Aorta (tissue), 5 donors: ENCODE measurements at places on chromosomes 2 and 18. TPM values are rescaled to one million over a fixed set of nuclear protein-coding genes. Genes with fewer than 3 reads are reported as not detected.

DNA sequence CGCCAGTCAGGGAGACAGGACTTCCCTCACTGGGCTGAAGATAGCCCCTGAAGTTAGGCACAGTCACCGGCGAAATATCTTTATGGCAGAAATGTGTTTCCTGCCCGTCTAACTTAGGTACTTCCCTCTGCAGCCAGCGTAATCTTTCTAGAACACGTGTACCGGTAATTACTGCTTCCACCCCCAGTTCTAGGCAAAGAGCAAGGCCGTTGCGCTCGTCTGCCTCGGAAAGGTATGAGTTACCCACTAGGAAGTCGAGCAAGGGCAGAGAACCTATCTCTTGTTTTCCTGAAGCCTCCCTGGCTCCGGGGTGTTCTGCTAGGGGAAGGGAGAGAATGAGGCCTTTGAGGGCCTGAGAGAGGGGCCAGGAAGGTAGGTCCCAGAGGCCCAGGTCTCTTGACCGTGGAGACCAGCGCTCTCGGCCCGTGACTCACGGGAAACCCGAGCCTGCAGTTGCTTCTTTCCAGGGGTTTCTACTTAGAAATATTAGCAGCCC is 70.0 kb downstream of the TWSG1 start:
- no peak overlapping the region for H3K4me3 ChIP-seq
- no peak overlapping the region for H3K27ac ChIP-seq
- no peaks in the 10 kb centered on the region for H3K4me1 ChIP-seq
- no peak for DNase-seq
- no peaks in the 10 kb centered on the region for H3K36me3 ChIP-seq
- no peaks in the 10 kb centered on the region for H3K27me3 ChIP-seq

GRCh38 chr2:101696272-101697123 is 1.0 kb upstream of the MAP4K4 start:
- H3K36me3 ChIP-seq, result no peaks in the 10 kb centered on the region
- no peaks in the 10 kb centered on the region for H3K27me3 ChIP-seq
- H3K4me3 ChIP-seq, result peak overlapping the region; percentile 98
- H3K4me1 ChIP-seq, result no peaks in the 10 kb centered on the region

DNA sequence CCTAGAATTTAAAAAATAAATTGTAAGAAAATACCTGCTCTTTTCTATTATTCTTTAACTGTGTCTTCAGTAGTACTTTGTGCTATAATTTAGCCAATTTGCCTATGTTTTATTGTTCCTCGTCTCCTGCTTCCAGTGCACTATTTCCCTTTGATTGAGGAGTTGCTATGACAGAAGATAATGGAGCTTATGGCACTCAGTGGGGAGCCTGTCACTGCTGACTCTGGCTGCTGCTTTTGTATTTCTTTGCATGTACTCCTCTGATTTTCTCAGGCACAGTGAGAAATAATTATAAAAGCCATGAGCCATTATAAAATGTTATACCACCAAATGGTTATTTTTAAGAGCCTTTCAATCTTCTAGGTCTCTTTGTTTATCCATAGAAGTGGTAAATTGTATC is 1310.8 kb upstream of the SLC39A10 start:
- DNase-seq, result no peak
- no peak overlapping the region for H3K4me3 ChIP-seq
- H3K27me3 ChIP-seq, result no peaks in the 10 kb centered on the region
- H3K27ac ChIP-seq, result no peak overlapping the region
- no peaks in the 10 kb centered on the region for H3K4me1 ChIP-seq

- H3K27ac ChIP-seq, result no peak overlapping the region
- H3K27me3 ChIP-seq, result no peaks in the 10 kb centered on the region
- H3K36me3 ChIP-seq, result no peaks in the 10 kb centered on the region
- H3K4me1 ChIP-seq, result no peaks in the 10 kb centered on the region
Observed at GRCh38 chr2:103809415-103809814, 1044.5 kb upstream of the POU3F3 start.

GRCh38 chr2:61090386-61090921 is 24.8 kb downstream of the SANBR start:
- no peaks in the 10 kb centered on the region for H3K4me1 ChIP-seq
- no peak overlapping the region for H3K27ac ChIP-seq
- no peaks in the 10 kb centered on the region for H3K27me3 ChIP-seq

GRCh38 chr2:7697052-7697451 is 779.8 kb downstream of the RNF144A start:
- no peak overlapping the region for H3K4me3 ChIP-seq
- H3K27me3 ChIP-seq, result no peaks in the 10 kb centered on the region
- H3K4me1 ChIP-seq, result no peaks in the 10 kb centered on the region
- no peaks in the 10 kb centered on the region for H3K36me3 ChIP-seq
- DNase-seq, result no peak

- H3K4me1 ChIP-seq, result peaks cover 4% of the 10 kb centered on the region
- H3K27me3 ChIP-seq, result no peaks in the 10 kb centered on the region
- DNase-seq, result no peak
- no peaks in the 10 kb centered on the region for H3K36me3 ChIP-seq
- H3K27ac ChIP-seq, result no peak overlapping the region
Observed at GRCh38 chr18:37161491-37161890, 332.6 kb downstream of the KIAA1328 start.

DNA sequence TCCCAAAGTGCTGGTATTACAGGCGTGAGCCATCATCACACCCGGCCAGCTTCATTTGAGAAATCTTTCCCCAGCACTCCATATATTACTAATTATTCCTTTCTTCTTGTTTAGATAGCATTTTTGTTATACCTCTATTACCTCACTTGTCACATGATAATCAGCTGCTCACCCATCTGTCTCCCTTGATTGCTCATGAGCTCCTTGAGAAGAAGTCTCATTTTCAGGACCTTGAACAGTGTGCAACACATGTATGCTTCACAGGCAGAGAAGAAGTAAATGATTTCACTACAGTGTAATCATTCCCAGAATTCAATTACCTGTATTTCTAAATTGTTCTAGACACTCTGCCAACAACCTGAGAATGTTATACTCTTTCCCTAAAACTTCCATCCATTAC is 6.2 kb downstream of the PAIP2B start:
- H3K4me1 ChIP-seq, result no peaks in the 10 kb centered on the region
- no peak overlapping the region for H3K4me3 ChIP-seq
- no peak for DNase-seq
- H3K27me3 ChIP-seq, result no peaks in the 10 kb centered on the region

DNA sequence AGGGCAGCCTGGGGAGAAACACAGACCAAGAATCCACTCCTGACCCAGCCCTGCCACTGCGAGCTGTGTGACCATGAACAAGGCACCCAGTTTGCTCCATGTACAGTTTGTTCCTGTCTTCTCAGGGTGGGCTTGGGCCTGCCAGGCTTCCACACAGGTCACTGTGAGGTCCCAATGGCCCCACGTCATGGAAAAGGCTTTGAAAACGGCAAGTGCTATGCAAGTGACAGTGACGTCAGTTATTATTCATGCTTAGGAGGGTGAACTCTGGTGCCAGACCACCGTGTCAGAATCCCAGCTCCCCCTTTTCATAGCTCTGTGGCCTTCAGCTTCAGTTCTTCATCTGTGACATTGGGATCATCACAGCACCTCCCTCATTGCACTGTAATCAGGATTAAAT is 87.1 kb downstream of the TNS1 start:
- H3K27me3 ChIP-seq, result no peaks in the 10 kb centered on the region
- DNase-seq, result no peak
- H3K27ac ChIP-seq, result peak overlapping the region; percentile 86
- no peaks in the 10 kb centered on the region for H3K36me3 ChIP-seq

DNA sequence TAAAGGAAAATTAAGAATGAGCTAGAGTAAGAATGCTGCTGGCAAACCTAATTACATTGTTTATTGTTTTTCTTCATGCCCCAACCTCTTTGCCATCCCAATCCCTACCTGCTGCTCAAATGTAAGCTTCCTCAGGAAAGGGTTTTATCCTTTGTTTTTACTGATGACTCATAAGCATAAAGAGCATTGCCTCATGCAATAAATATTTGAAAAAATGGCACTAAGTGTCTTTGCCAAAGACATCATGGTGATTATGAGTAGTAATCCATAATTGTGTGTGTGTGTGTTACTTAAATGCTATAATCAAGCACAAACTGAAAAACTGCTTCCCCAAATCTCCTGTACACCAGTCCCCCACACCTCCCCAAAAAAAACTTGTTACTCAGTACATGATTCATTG is 53.4 kb downstream of the DNER start:
- no peak overlapping the region for H3K4me3 ChIP-seq
- H3K27me3 ChIP-seq, result peaks cover under 1% of the 10 kb centered on the region
- no peak overlapping the region for H3K27ac ChIP-seq
- H3K4me1 ChIP-seq, result no peaks in the 10 kb centered on the region

- H3K27ac ChIP-seq, result no peak overlapping the region
- H3K27me3 ChIP-seq, result no peaks in the 10 kb centered on the region
Observed at GRCh38 chr2:101007415-101008345, 5.6 kb downstream of the RPL31 start.

The SERPINB3 gene
- not detected for total RNA-seq

DNA sequence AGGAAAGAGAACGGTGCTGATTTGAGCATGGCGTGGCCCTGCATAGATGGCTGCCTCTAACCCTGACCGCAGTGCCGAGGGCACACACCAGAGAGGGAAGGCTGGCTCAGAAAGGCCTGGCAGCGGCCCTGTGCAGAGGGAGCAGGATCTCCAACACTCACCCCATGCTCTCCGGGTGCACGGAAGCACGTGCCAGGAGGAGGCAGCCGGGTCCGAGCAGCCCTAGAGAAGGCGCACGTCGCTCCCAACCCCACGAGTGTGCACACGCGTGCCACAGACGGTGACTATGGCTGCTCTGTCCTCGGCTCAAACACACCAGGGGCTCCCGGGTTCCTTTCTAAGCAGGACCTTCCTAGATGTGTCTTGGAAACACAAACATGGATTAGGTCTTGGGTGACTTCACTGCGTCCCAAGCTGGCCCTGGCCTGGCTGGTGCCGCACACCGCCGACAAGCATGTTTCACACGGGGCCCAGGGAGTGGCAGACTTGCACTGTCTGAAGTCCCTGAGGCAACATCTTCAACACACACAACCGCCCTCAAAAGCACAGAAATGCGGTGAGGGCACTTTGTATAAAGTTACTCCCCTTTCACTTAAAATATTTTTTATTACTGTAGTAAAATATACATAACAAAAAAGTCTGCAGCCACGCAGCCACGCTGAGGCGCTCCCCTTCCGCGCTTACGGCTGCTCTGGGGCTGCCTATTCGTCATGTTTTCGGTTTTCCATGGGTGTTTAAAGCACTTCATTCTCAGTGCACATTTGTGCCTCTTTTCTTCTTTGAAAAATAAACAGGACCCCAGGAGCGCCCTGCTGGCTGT is 110.0 kb downstream of the ZNF516 start:
- no peaks in the 10 kb centered on the region for H3K36me3 ChIP-seq
- no peak overlapping the region for H3K4me3 ChIP-seq
- no peaks in the 10 kb centered on the region for H3K4me1 ChIP-seq
- peak; percentile 54 for DNase-seq
- no peak overlapping the region for H3K27ac ChIP-seq

GRCh38 chr18:74081966-74082741 is 65.5 kb downstream of the FBXO15 start:
- H3K36me3 ChIP-seq, result no peaks in the 10 kb centered on the region
- no peak overlapping the region for H3K4me3 ChIP-seq
- DNase-seq, result no peak
- no peak overlapping the region for H3K27ac ChIP-seq
- H3K4me1 ChIP-seq, result no peaks in the 10 kb centered on the region

- no peak overlapping the region for H3K4me3 ChIP-seq
- no peaks in the 10 kb centered on the region for H3K36me3 ChIP-seq
- DNase-seq, result no peak
- H3K4me1 ChIP-seq, result no peaks in the 10 kb centered on the region
- H3K27ac ChIP-seq, result no peak overlapping the region
Observed at GRCh38 chr18:57122936-57123510, 23.9 kb upstream of the BOD1L2 start.

- no peaks in the 10 kb centered on the region for H3K27me3 ChIP-seq
- no peak overlapping the region for H3K27ac ChIP-seq
- no peak overlapping the region for H3K4me3 ChIP-seq
- no peaks in the 10 kb centered on the region for H3K36me3 ChIP-seq
Observed at GRCh38 chr2:81206216-81206615, 901.7 kb upstream of the LRRTM1 start.

DNA sequence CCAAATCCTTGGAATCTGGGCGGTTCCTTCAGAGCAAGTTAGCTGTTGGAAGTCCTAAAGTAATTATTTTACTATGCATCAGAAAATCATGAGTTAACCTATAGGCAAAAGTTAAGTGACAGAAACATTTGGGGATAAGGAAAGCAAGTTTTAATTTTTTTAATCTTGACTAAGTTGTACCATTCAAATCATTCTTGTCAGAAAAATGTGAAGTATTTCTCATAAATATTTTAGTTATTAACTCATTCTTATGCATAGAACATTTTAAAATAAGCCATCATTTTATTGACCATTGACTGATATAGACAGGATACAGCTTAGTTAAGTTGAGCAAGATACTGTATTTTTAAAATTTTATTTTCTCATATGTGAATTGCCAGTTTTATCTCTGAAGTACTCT is 98.2 kb upstream of the FOSL2 start:
- no peaks in the 10 kb centered on the region for H3K36me3 ChIP-seq
- no peaks in the 10 kb centered on the region for H3K4me1 ChIP-seq
- no peak overlapping the region for H3K4me3 ChIP-seq
- no peak overlapping the region for H3K27ac ChIP-seq
- no peaks in the 10 kb centered on the region for H3K27me3 ChIP-seq

The FNDC4 gene
- total RNA-seq, result 12.1 TPM

The REG1B gene
- total RNA-seq, result 3.8 TPM

The FKBP7 gene
- total RNA-seq, result 23.6 TPM

The NRP2 gene
- 41.5 TPM for total RNA-seq
